ENCODE measurements at places on chromosomes 5 and 9.

- DNase-seq, result no peak
These were observed 1584.0 kb upstream of the ACO1 start for GRCh38 chr9:30800421-30800820.

DNA sequence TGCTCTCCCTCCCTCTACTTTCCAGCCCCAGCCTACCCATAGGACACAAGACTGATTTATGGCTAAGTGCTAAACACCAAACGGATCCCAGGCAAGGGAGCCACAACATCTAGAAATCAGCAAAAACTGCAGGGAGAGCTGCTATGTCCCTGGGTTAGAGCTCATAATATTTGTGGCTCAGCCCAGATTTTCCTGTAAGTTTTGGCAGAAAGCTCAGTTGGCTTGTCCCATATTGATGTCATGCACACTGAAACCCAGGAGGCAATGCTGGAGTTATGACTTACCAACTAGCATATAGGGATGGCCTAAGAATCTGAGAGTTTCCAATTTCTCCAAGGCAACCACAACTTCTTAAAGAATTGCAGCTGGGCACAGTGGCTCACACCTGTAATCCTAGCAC is 44.7 kb upstream of the MYOT start:
- no peak for DNase-seq

DNA sequence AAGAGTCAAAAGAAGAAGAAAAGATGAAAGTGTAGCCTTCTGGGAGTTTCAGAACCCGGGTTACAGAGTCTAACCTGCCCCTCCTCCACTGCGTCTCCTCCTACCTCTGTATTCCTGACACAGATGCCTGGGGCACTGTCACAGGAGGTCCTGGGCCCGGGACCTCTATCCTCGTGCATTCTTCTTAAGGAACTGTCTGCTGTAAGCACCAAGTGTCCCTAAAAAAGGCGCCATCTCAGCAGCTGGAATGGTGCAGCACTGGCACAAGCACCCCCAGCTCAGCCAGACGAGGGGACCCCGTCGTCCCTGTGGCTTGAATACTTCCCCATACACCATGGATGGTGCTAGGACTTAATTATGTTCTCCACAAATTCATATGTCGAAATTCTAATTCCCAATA is 35.8 kb upstream of the MVB12B start:
- DNase-seq, result no peak

DNA sequence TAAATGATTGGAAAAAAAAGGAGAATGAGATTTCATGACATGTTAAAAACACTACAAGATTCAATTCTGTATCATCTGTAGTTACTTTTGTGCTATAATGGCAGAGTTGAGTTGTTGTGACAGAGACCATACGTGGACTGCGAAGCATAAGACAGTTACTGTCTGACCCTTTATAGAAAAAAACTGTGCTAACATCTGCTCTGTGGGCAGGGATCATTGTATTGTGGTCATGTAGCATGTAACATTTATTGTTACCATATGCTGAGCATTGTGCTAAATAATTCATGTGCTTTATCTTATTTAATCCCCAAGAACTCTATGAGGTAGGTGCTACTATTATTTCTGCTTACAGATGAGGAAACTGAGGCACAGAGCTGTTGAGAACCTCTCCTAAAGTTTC is 147.3 kb upstream of the HMHB1 start:
- DNase-seq, result no peak

DNA sequence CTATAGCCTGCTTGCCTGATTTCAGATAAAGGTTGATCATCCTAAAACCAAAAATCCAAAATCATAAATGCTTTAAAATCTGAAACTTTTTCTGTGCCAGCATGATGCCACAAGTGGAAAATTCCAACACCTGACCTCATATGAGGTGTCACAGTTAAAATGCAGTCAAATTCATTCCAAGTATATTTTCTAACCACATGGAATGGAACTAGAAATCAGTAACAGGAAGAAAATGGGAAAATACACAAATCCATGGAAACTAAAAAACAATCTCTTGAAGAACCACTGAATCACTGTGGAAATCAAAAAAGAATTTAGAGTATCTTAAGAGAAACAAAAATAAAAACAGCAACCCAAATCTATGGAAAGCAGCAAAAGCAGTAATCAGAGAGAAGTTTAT is 297.5 kb upstream of the COX7C start:
- DNase-seq, result no peak

GRCh38 chr9:6911901-6912638 is 154.3 kb downstream of the KDM4C start:
- DNase-seq, result no peak

DNA sequence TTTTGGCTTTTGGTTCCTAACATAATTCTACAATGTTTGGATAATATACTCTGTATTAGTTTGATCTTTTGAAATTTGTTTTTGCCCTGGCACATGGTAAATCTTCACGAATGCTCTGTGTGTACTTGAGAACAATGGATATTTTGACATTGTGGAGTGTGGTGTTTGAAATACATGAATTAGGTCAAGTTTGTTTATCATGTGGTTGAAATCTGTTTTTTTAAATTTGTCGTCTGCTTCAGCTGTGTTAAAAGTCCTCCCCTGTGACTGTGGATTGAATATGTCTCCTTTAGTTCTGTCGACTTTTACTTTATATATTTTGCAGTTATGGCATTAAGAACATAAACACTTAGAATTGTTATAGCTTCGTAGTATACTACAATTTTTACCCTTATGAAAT is 60.3 kb downstream of the DUSP1 start:
- DNase-seq, result no peak

DNA sequence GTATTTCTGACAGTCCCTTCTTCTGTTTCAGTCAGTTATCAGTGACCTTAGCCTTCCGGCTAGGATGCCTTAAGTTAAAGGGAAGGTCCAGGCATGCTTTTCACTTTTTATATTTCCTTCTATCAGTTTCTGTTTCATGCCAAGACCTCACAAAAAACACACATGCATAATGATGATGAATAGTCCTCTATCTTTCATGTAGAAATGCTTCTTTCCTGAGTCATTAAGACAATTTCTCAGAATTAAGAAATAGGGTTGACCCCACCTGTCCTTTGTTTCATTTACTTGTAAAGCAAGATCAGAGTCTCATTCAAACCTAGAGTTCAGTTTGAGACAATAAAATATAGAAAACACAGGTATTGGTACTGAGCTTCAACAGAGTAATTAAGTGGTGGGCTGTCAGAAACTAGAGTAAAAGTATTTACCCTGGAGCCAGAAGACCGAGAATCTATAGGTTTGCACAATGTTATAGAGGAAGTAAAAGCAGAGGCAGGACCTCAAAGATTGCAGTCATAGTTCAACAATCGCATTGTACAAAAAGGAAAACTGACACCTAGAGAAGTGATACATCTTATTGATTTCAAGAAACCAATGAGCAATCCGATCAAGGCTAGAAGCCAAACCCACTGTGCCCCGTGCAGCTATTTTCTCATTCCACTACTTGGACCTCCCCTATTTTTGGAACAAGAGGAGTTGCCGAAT is 118.7 kb upstream of the PUM3 start:
- no peak for DNase-seq

DNA sequence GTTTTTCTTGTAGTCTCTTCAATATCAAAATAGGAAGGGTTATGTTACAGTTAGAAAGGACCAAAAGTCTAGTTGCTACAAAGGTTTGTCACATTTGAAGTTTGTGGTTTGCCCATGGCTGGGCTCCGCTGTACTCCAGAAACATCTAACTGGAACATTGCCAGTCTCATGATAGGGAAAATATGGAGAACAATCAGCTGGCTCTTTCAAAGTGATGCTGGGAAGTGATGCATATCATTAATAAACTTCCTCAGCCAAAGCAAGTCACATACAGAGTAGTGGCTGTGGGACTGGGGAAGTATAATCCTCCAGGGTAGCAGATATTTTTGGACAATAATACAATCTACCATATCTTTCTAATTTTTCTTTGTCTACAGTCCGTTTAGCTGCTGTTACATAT is 8.8 kb downstream of the BTF3 start:
- no peak for DNase-seq

GRCh38 chr9:105355781-105356180 is 92.1 kb upstream of the FSD1L start:
- no peak for DNase-seq

- DNase-seq, result no peak
These were observed 65.8 kb downstream of the SETX start for GRCh38 chr9:132288966-132289365.

GRCh38 chr5:158922263-158922592 is 177.5 kb downstream of the EBF1 start:
- no peak for DNase-seq

DNA sequence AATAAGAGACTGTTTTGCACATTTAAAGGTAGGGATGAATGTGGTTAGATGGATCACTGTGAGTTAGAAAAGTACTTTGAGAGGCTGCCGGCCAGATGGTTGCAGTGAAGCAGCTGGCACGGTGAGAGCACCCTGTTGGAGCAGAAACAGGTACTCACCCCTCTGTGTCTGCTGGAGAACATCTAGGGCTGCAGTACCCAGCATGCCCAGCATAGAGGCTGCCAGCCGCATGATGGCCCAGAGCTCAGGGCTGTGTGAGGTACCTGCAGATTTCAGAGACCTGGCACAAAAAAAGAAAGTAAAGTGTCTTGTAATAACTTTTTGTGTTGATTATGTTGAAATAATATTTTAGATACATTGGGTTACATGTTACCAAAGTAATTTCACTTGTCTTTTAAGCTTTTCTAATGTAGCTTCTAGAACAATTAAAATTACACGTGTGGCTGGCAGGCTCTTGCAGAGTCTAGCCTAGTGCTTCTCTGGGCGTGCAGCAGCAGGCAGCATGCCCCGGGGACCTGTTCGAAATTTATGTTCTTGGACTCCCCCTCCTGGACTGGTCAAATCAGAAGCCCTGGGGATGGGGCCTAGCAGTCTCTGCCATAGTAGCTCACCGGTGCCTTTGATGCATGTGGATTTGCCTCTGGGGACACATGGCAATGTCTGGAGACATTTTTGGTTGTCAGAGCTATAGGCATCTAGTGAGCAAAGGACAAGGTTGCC is 11.1 kb downstream of the WDR5 start:
- no peak for DNase-seq

- DNase-seq, result no peak
These were observed 83.3 kb downstream of the GTF3C4 start for GRCh38 chr9:132753593-132753880.

DNA sequence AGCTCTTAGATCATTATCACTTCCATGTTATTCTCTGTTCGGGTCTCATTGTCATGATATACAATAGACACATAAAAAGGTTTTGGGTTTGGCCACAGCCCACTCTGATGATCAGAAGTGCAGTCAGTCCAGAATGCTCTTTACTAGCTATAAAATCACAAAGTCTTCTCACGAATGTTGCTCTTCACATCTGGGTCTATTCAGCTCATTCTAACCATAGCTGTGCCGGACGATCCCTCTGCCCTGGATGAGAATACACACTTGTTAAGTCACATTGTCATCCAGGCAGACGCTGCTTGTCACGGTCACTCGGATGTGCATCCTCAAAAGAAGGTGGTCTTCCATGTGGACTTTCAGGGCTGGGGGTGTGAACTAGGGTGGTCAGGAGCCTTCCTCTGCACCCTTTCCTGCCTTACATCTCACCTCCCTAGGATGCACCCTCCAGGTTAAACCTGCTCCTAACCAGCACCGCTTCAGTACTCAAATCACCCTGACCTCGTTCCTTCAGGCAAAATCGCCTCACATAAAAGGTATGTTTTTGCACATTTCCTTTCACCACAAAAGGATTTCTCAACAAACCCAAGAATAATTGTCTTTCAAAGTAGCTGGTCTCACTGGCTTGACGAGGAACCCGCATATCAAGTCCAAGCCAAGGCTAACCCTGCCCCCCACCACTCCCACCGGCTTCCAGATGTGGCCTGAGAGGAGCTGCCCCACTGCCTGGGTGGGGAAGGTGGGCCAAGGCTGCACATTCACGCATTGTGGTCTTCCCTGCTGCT is 21.9 kb downstream of the ANKH start:
- DNase-seq, result no peak

- DNase-seq, result no peak
These were observed 97.1 kb downstream of the PJA2 start for GRCh38 chr5:109312695-109313094.

Measured in activated CD8-positive, alpha-beta memory T cell treated with anti-CD3 and anti-CD28 coated beads for 1 hour (primary cell).